Lung microvascular endothelial cell (primary cell): ENCODE measurements at places on chromosomes 6 and 20. TPM values are rescaled to one million over a fixed set of nuclear protein-coding genes. Genes with fewer than 3 reads are reported as not detected.
A peak's percentile ranks its signal among the peaks of the same experiment; 100 is the strongest.

Gene RGS19
- 12.6 and 18.7 TPM in 2 replicates for total RNA-seq

Gene KHDC1L
- not detected in 2 replicates for total RNA-seq

Gene SYCP2
- 0.44 and 1.2 TPM in 2 replicates for total RNA-seq

Gene ENPP1
- total RNA-seq: 0.22 and 0.40 TPM in 2 replicates

Gene GLP1R
- total RNA-seq: not detected in 2 replicates

Gene MYLK2
- total RNA-seq: 17.3 and 18.5 TPM in 2 replicates

Gene CTAGE9
- total RNA-seq: not detected in 2 replicates

GRCh38 chr6:52560462-52560861, 16.4 kb downstream of the TRAM2 start:
- DNase-seq: peak; percentile 74

DNA sequence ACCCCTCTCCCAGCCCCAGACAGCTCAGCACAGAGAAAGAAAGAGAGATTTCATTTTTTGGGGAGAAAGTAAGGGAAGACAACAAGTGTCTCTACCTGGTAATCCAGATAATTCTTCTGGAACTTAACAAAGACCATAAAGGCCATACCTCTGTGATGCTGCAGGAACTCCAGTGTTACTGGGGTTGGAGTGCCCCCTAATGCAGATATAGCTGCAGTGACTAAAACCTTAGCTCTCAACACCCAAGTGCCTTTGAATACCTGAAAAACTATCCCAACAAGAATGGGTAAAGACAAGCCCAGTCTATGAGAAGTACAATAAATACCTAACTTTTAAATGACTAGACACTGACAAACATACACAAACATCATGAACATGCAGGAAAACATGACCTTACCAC, 365.3 kb upstream of the PTCHD4 start:
- peak; percentile 29 for DNase-seq

DNA sequence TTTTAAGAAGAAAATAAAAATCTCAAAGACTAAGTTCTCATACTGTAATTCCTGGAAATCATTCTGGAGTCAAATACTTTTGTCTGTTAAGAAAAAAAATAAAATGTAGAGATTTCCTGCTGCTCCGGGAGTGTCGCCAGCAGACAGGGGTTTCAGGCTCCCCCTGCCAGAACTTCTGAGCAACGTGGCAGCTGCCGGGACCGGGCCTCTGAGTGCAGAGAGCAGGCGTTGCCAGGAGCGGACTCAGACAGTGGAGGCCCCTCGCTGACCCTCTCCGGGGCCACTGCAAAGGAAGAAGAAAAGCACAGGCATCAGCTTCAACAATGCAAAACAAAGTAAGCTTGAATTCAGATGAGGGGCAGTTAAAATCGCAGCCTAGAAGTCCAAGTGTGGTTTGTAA, 95.5 kb downstream of the THBS2 start:
- DNase-seq: no peak

GRCh38 chr6:147135211-147135681, 69.0 kb upstream of the STXBP5 start:
- no peak for DNase-seq

DNA sequence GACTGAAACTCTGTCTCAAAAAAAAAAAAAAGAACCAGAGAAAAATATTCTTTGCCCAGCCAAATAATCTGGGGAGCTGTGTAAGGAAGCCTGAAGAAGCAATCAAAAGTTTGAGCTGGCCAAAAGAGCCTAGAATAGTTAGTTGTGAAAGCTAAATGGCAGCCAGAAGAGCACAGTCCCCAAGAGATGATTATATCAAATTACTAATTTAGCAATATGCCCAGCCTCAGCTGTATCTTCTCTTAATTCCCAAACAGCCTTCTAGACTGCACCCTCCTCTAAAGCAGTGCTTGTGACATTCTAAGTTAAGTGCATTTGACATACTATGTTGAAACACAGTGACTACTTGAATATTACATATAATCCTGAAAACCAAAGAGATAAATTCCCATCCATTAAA, 38.9 kb downstream of the CDK19 start:
- no peak for DNase-seq

DNA sequence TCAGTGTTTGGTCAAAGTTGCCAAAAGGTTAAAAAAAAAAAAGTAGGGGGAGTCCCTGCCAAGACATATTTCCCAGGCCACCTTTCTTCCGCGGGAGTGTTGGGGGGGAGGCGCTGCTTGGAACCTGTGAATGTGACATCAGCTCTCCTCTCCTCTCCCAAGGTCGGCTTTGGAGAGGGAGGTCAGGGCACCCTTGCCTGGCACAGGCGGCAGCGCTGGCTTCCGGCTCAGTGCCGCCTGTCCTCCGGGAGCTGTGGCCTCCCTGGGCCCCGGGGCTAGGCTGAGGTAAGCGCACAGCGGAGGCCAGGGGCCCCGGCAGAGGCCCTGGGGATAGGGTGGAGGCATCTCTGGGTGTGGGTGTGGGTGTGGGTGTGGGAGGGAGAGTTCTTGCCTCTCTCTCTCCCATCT, 1.9 kb upstream of the EDN1 start:
- no peak for DNase-seq

- DNase-seq: no peak
These were observed 124.1 kb downstream of the PRKN start for GRCh38 chr6:162603231-162604015.

DNA sequence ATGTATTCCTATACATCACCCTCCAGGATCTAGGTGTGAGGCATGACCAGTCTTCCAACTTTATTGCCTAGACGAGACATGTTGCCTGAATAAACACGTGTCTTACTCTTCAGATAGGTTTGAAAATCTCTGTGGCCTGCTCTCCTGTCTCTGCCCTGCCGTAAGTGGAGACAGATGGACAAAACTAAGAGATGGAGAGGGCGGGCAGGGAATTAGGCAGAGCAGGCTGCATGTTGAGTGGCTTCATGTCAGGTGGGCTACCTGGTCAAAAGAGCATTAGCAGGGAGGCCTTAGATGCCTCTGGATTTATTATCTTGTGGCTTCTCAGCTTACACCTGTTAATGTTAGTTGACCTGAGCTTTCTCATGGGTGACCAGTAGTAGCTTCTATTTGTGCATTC, 59.0 kb upstream of the TULP4 start:
- no peak for DNase-seq

GRCh38 chr6:27501187-27501586, 28.3 kb upstream of the ZNF184 start:
- DNase-seq: no peak

- DNase-seq: no peak
These were observed 196.2 kb downstream of the PAX1 start for GRCh38 chr20:21901470-21902275.

- no peak for DNase-seq
These were observed 179.1 kb downstream of the SYNDIG1 start for GRCh38 chr20:24648481-24648880.

DNA sequence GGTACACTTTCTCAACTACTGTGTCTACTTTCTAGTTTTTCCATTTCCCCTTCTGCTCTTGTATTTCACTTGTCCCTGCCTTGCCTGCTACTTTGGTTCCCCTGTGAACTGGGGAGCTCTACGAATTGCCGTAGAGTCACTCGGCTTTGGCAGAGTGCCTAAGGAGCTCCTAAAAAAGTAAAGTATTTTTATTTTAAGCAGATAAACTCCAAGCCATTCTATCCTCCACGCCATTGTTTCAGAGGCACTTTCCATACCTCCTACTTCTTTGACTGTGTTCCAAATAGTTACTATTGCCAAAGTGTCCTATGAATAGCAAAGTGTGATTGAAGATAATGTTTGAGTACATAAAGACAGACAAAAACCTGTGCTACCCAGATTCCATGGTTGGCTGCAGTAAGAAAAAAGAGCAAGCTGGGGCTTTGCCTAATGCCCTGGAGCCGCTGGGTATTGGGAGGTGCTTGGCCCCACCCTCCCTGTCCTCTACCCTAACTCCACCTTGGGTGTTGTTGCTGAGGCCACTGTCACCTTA, 5.1 kb upstream of the MBOAT1 start:
- DNase-seq: no peak

GRCh38 chr6:156866220-156867015, 89.2 kb downstream of the ARID1B start:
- DNase-seq: peak; percentile 18

DNA sequence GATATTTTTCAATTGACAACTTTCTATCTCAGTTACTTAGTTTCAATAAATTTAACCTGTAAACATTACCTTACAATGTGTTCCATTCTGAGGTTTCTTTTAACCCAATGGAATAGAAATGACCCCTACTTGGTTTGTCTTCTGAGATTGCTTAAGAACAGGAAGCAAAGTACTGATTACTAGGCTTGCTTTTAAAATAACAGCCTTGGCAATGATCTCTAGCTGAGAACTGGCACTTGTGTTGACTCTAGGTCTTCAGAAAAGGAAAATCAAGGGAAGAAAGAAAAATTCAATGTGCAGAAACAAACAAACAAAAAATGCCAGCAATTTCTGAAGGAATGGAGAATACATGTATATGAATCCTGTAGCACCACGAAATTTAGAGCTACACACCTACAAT, 66.1 kb downstream of the SYNE1 start:
- peak; percentile 14 for DNase-seq

DNA sequence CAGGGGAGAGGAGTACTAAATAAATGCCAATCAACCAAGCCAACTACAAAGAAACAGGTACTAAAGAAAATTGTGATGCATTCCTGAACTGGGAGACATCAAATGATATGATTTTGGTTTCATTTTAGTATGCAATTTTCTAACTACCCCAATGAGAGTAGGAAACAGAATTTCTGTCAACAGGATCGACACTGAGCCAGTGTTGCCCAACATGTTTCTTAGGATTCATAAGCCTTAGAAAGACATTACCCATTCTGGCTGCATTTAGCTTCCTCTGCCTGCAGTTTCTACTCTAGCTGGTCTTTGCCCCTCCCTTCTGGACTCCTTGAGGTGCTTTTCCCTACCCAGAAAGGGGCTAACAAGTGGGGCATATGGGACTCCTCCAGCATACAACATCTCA, 49.8 kb downstream of the KCTD20 start:
- no peak for DNase-seq

GRCh38 chr6:68559070-68559469, 76.0 kb upstream of the ADGRB3 start:
- DNase-seq: no peak

GRCh38 chr6:168919470-168920179, 334.0 kb downstream of the THBS2 start:
- no peak for DNase-seq

GRCh38 chr6:108727966-108728730, 120.1 kb upstream of the ARMC2 start:
- no peak for DNase-seq

GRCh38 chr6:69827276-69827893, 30.6 kb upstream of the LMBRD1 start:
- no peak for DNase-seq

DNA sequence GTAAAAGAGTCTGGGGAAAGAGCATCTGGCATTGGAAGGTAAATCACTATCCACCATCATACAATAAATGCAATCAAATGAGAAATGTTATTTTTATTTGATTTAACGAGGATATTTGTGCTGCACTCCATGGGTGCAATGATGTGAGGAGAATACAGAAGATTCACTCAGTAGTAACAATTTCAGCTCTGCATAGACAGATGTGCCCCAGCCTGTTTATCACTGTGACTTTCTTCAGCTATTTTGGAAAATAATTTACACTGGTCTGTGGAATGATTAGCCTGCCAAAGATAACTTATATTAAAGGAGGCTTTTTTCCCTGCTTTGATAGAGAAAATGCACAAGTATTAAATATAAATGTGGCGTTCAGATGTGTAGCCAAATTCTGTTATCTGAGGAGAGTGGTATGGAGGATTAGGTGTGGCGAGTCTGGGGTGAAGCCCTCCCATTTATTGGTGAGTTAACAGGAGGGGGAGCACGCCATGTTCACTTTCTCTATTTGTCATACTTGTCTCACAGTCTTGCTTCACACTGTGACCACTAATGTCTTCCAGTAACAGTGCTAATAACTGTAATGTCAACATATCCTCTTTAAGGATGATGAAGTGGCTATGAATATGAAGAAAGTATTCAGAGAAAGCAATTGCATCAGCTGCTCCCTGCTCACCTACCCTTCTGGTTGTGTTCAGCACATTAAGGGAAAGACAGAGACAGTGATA, 645.6 kb downstream of the MMUT start:
- no peak for DNase-seq

GRCh38 chr6:4291453-4292403, 156.4 kb upstream of the ECI2 start:
- peak; percentile 92 for DNase-seq

DNA sequence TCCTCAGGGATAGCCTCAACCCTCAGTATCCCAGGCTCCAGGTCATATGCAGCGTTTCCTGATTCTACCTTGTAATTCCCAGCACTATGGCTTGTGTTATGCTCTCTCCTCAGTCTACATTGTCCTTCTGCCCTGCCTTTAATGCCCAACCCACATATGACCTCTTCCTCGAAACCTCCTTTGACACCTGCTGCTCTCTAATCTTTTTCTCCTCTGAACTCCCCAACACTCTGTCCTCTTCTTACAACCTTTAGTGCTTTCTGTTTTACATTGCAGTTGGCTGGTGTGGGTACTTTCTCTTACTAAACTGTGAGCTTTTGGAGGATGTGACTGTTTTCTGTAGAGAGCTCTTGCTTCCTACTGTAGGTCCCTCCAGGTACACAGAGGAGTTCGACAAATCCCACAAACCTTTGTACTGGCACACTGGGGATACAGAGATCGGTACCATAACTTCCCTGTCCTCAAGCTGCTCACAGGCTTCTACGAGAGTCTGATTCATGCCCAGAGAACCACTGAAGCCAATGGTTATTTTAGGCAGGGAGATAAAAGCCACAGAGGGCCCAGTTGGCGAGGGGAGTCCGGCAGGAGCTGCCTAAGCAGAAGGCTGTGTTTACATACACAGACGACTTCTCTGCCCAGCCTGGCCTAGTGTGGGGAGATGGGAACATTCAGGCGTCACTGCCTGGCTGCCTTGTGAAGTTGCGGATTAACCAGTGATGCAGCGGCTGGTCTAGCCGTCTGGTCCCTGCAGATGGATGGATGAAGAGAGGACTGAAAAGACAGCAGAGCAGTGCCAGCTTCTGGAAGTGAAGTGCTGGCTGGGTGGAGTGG, 8.4 kb upstream of the EPB41L1 start:
- DNase-seq: no peak
